ENCODE measurements at places on chromosomes 5 and 9.

DNA sequence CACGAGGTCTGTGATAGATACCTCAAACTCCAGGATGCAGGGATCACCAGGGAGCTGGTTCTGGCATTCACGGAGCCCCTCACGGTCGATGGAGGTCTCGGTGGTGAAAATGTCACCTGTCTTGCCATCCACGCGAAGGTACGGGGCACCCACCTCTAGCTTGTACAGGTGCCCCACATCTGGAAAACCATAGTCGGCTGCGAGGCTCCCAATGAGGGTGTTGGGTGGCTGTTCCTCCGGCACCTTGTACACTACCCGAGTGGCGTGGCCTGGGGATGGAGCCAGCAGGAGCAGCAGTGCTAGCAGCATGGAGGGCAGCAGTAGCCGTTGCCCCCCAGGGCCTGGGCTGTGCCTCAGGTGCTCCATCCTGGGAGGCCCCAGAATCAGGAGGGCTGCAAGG lies 9.2 kb downstream of the PCDH1 start:
- no peak for DNase-seq

- DNase-seq, result peak; percentile 80
Measured at GRCh38 chr5:61327760-61328753, 4.0 kb upstream of the ZSWIM6 start.

DNA sequence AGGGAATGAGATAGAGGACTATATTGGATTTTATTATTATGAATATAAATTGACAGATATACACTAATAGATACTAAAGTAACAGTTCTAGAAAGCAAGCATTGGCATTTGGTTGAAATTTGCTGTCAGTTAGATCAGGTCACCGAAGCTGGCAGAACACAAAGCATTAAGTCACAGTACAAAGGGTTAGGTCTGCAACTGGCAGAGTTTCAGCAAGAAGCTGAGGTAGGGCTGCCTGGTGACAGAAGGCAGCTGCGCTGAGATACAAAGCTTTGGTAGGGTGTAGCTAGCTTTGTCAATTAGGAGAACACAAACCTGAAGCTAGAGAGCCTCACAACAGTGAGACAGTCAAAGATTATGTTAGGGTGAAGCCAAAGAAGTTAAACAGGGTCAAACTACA lies 6.3 kb upstream of the CSNK1G3 start:
- DNase-seq, result no peak

GRCh38 chr5:10688651-10689171 lies 72.3 kb downstream of the DAP start:
- DNase-seq, result no peak

DNA sequence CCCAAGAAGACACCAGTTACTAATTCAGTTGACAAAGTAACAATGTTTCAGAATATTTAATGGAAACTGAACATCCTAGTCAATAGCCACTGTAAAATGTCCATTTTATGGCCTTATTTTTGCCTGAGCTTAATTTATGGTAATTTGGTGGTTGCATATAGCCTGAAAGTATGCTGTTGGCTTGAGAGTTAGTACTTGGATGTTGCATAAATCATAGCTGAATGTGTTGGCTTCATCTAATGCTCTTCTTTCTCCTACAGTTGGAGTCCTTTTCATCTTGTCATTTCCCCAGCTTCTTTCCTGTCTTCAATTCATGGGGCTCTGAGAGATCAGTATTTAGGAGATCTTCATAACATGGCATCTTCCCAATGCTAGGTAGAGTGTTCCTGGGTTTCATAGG lies 164.6 kb downstream of the MAT2B start:
- DNase-seq, result no peak

- no peak for DNase-seq
Measured at GRCh38 chr5:71932655-71933338, 174.5 kb upstream of the MAP1B start.

GRCh38 chr5:78647351-78647818 lies 1.2 kb downstream of the LHFPL2 start:
- peak; percentile 41 for DNase-seq

- DNase-seq, result no peak
Measured at GRCh38 chr9:129604056-129604765, 16.7 kb downstream of the C9orf50 start.

DNA sequence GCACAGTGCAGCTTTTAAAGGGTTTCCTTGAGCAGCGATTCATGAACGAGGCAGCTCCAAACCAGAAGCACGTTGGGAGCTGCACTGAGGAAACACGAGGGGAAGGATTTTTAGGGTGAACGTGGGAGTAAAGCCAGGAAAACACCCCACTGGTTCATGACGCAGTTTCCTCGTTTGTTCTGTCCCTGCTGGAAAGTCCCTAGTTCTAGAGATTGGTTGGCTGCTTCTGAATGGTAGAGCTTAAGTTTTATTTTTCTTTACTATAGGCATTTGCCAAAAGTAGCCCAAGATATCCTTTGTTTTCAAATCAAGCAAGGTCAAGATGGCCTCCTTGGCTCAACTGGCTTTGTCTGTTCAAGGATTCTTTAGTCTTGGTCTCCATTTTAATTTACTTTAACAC lies 116.5 kb upstream of the CACNA1B start:
- no peak for DNase-seq

- DNase-seq, result no peak
Measured at GRCh38 chr9:117574099-117574498, 130.1 kb upstream of the TLR4 start.

DNA sequence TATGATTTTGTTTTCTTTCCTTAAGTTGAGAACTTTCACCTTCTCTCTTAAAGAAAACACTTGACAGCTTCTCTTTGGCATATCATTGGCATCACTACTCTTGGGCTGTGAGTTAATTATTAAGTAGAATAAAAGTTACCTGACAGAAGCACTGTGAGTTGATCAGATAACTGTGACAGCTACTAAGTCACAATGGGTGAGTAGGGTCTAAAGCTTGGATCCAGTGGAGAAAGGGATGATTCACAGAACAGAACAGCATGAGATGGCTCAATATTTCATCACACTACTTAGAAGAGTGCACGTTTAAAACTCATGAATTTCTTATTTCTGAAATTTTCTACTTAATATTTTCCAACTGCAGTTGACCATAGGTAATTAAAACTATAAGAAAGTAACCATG lies 268.5 kb upstream of the NMUR2 start:
- DNase-seq, result no peak

DNA sequence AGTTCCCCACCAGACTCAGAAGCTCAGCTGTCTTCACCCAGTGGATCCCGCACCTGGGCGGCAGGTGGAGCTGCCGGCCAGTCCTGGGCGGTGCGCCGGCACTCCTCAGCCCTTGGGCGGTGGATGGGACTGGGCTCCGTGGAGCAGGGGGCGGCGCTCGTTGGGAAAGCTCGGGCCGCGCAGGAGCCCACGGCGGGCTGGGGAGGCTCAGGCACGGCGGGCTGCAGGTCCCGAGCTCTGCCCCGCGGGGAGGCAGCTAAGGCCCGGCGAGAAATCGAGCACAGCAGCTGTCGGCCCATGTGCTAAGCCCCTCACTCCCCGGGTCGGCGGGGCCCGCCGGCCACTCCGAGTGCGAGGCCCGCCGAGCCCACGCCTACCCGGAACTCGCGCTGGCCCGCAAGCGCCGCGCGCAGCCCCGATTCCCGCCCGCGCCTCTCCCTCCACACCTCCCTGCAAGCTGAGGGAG lies 560.0 kb downstream of the BRINP1 start:
- no peak for DNase-seq

- DNase-seq, result no peak
Measured at GRCh38 chr9:117742131-117742530, 37.9 kb downstream of the TLR4 start.

- no peak for DNase-seq
Measured at GRCh38 chr5:138038826-138039225, 5.9 kb upstream of the FAM13B start.

- peak; percentile 19 for DNase-seq
Measured at GRCh38 chr5:170471551-170472178, 32.2 kb upstream of the KCNIP1 start.

- DNase-seq, result no peak
Measured at GRCh38 chr9:37995961-37996818, 72.8 kb downstream of the SHB start.
